A549 treated with ZK216348 at 1 μM for 4 hours (cell line): ENCODE measurements at places on chromosomes 4 and X. TPM values are rescaled to one million over a fixed set of nuclear protein-coding genes. Genes with fewer than 3 reads are reported as not detected.

The PALLD gene
- total RNA-seq = 53.3 to 82.8 TPM (median 73.9 TPM) in 5 replicates

The PAGE1 gene
- 0.25 to 0.44 TPM in 2 of 5 replicates, not detected in the others for total RNA-seq

The LRIT3 gene
- total RNA-seq = 0.06 to 0.13 TPM in 2 of 5 replicates, not detected in the others

The ATP2B3 gene
- total RNA-seq = 0.05 to 0.21 TPM (median 0.07 TPM) in 4 of 5 replicates, not detected in the other

The PRICKLE3 gene
- 13.7 to 20.3 TPM (median 18.2 TPM) in 5 replicates for total RNA-seq

The OPHN1 gene
- 1.4 to 2.4 TPM (median 1.5 TPM) in 5 replicates for total RNA-seq

The TCP11X2 gene
- not detected in 5 replicates for total RNA-seq

The GLRA3 gene
- not detected in 5 replicates for total RNA-seq

The IRF2 gene
- total RNA-seq = 8.9 to 11.9 TPM (median 11.0 TPM) in 5 replicates

The ABCB7 gene
- total RNA-seq = 15.4 to 17.5 TPM (median 16.5 TPM) in 5 replicates

The PTPN13 gene
- total RNA-seq = 3.4 to 5.2 TPM (median 4.2 TPM) in 5 replicates

The CLNK gene
- not detected in 5 replicates for total RNA-seq

The TXK gene
- total RNA-seq = 0.15 to 0.31 TPM (median 0.17 TPM) in 3 of 5 replicates, not detected in the others

The KLHL8 gene
- total RNA-seq = 3.8 to 6.1 TPM (median 5.0 TPM) in 5 replicates

The SATL1 gene
- total RNA-seq = not detected in 5 replicates

The NWD2 gene
- total RNA-seq = not detected in 5 replicates

The TLL1 gene
- 0.13 to 0.59 TPM (median 0.17 TPM) in 5 replicates for total RNA-seq

The SHROOM4 gene
- total RNA-seq = not detected in 5 replicates

The MSX1 gene
- 5.0 to 10.8 TPM (median 9.4 TPM) in 5 replicates for total RNA-seq

The FGA gene
- total RNA-seq = 13.3 to 17.3 TPM (median 14.4 TPM) in 5 replicates

The TAF7L gene
- total RNA-seq = 0.11 TPM in 2 of 5 replicates, not detected in the others

The TMEM144 gene
- total RNA-seq = 2.4 to 4.2 TPM (median 3.9 TPM) in 5 replicates

The AKAP4 gene
- total RNA-seq = not detected in 5 replicates

The SSX4 gene
- total RNA-seq = not detected in 5 replicates

The STK26 gene
- 8.1 to 15.1 TPM (median 9.3 TPM) in 5 replicates for total RNA-seq

The S100G gene
- total RNA-seq = not detected in 5 replicates

The ERCC6L gene
- 10.2 to 15.5 TPM (median 12.1 TPM) in 5 replicates for total RNA-seq
